ENCODE measurements at places on chromosomes 5 and 9.

DNA sequence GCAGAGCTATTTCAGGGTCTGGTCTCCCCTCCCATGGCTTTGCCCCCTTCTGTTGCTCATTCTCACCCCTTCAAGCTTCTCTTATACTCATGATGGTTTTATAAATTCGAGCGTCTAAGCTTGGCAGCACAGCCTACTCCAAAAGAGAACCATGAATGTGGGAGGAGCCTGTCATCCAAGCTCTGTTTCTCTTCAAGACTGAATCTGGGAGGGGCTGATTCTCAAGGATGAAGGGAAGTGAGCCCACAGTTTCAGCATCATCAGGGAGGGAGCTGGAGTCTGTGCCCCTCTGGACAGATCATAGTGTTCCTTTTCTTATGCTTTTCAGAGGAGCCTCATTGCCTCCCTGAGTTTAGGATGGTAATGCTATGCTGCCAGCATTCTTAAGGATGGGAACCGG lies 168.6 kb downstream of the CFAP90 start:
- DNase-seq: no peak

- no peak for DNase-seq
These were observed 6.7 kb upstream of the BRINP1 start for GRCh38 chr9:119375892-119376291.

GRCh38 chr9:87276851-87277261 lies 220.8 kb upstream of the DAPK1 start:
- DNase-seq: no peak

- no peak for DNase-seq
These were observed 11.0 kb downstream of the BSPRY start for GRCh38 chr9:113360242-113360842.

GRCh38 chr5:10874541-10874940 lies 113.5 kb upstream of the DAP start:
- no peak for DNase-seq

- DNase-seq: no peak
These were observed 251.7 kb downstream of the DENND1A start for GRCh38 chr9:123678038-123678877.

- no peak for DNase-seq
These were observed 69.8 kb upstream of the CNTLN start for GRCh38 chr9:17065062-17065461.

DNA sequence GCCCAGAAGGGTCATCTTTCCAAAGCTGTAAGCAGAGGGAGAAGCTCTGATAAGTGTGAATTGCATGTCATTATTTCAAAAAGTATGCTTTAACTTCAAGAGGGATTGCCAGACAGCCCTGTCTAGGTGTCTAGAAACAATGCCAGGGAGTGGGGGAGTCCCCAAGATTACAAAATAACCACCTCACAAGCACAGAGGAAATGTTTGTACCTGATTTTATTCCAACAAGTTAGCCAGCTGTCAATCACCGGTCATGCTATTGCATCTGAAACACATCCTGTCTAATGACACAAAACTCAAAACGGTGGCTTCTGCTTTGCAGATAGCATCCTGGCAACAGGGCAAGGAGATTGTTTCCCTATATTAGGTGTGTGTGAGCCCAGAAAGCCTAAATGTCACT lies 154.2 kb upstream of the WWC1 start:
- DNase-seq: no peak

GRCh38 chr5:172954751-172955159 lies 4.5 kb upstream of the RPL26L1 start:
- DNase-seq: no peak

- no peak for DNase-seq
These were observed 49.7 kb downstream of the SAR1B start for GRCh38 chr5:134582941-134583340.

- no peak for DNase-seq
These were observed 44.6 kb downstream of the PLPPR1 start for GRCh38 chr9:101073122-101073521.

DNA sequence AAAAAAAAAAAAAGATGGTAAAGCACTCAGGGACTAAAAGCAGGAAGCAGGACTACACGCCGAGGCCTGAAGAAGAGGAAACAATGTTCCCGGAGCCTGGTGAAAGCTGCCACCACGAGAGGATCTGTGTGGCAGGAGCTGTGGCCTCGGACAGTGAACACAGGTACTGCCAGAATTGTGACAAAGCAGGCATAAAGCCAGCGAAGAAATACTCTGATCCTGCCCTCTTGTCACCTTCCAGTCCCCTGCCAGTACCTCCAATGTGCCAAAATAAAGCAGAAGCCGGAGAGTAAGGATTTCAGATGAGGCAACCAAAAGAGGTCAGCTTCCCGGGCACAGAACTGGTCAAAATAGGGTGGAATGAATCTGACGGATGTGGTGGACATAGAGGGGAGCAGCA lies 211.5 kb upstream of the TARS1 start:
- DNase-seq: peak; percentile 31

DNA sequence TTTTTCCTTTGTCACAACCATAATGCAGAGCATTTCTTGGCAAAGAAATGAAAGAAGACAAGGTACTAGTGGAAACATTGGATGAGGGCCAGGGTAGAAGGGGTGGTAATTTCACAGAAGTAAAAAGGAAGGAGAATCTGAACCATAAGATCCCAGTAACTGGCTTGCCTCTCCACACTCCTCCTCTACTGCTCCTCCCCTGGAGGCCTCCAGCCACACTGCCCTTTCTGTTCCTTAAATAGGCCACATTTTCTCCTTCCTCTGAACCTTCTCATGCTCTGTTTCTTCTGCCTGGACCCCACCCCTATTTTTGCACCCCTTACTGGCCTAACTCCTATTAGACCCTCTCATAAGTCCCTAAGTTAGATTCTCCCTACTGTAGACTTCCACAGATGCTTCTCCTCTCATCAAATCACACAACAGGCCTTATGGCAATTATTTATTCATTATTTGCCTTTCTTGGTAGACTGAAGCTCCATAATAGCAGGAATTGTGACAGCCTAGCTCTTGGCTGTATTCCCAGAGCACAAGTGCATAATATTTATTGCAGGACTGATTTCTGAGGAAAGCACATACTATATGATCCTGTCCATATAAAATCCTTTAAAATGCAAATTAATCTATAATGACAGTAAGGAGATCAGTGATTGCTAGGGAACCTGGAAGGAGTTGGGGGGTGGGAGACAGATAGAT lies 31.3 kb upstream of the GRIA1 start:
- no peak for DNase-seq

DNA sequence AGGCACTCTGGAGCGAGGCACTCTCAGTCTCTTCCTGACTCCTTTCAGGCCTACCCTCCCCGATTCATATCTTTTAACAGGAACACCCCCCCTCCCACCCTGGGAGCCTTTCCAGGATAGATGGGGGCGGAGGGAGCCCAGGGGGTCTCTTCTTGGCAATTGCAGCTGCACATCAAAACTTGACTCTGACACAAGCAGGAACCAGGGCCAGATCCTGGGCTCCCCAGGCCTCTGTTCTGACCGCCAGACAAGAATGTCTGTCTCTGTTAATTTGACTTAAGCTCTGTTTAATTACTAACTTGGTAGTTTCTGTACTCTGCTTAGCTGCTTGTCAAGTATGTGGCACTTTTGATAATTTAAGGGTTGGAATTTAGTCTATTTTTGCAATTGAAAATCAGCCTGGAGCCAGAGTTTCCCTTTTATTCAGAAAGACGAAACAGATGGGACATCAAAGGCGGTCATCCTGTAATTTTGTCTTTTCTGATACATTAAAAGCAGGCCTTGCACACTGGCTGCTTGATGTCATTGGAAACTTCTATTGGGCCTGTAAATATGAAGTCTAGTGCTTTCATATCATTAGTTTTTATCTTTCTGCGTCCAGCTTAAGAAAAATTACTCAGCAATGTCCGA lies 43.3 kb downstream of the ACTL7B start:
- DNase-seq: no peak

- DNase-seq: no peak
These were observed 10.8 kb downstream of the SDHA start for GRCh38 chr5:228886-229285.

DNA sequence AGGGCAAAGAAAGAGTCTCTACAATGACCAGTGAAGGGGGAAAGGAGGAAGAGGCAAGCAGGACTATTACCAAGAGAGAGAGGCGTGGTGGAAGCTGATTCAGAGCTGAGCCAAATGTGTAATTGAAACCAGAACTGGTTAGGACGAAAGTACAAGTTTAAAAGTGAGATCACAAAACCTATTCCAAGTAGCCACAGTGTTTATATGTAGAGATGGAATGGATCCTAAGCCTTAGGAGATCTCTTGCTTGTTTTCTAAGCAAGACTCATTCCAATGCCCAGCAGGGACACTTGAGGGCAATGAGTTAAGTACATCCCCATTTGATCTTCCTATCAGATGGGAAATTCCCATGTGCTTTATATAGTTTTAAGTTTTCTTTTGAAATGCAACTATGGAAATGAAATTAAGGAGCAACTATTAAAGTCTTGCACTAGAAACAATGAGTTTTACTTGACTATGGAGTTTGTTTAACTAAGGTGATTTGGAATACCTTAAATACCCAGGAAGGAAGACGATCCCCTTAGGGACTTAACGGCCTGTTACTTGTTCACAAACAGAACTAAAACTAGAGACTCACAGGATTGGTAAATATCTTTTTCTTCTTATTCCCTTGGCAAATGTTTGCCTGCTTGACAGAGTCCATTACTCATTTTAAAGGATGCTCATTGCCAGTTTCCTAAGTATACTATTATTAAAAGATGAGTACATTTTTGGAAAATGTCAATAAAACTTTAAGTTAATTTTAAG lies 51.1 kb upstream of the SNX2 start:
- no peak for DNase-seq

GRCh38 chr5:136034492-136034891 lies 5.7 kb downstream of the TGFBI start:
- no peak for DNase-seq

GRCh38 chr5:10577371-10578292 lies 13.8 kb downstream of the ANKRD33B start:
- no peak for DNase-seq

DNA sequence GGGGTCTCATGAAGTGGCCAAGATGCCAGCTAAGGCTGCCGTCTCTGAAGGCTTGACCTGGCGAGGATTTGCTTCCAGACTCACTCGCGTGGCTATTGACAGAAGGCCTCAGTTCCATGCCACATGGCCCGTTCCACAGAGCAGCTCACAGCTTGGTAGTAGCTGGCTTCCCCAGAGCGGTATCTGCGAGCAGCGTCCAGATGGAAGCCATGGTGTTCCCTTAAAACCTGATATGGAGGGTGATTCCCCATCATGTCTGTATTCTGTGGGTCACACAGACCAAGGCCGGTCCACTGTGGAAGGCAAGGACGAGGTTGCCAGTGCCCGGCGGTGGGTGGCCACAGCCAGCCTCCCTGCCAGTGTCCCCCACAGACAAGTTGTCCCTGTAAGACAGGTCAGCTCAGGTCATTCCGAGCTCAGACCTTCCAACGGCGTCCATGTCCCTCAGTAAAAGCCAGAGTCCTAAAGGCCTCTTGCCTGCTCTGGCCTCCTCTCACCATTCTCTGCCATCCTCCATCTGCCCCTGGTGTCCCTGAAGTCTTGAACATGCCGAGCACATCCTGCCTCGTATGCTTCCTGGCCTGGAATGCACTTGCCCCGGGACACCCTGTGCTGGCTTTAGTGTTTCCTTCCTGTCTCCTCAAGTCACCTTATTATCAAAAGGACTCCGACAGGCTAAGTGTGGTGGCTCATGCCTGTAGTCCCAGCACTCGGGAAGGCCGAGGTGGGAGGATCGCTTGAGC lies 61.3 kb upstream of the LRRTM2 start:
- no peak for DNase-seq

GRCh38 chr5:77852514-77853352 lies 76.6 kb upstream of the TBCA start:
- DNase-seq: no peak

DNA sequence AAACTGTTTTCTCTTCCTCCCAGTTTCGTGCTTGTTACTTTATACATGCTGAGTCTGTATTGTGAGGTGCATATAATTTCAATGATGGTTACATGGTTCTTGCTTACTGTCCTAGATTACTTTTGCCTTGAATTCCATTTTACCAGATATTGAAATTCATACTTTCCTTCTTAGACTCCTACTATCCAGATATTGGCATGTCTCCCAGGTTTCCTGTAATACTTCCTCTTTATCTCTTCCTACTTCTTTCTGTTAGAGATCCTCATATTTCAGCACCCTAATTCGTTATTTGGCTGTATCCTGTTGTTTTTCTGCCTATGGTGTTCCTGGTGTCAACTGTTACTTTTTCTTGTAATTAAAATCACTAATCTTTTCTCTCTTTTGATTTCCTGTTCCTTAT lies 522.1 kb downstream of the CCDC171 start:
- no peak for DNase-seq

DNA sequence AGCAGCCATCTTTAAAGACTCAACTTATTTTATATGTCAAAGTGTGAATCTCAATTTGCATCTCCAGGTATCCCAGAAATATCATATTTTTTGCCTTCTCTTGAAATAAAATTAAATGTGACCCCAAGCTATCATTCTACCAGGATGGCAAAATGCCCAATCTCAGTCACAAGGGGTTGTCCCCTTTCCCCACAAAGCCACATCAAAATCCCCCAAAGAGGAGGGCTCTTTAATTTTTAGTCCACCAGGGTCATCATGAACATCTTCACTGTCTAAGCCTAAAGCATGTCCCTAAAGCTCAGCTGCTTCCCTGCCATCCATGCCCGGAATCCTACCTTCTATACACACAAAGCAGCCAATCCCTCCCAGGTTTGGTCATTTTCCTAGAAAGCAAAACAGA lies 670.5 kb upstream of the KLF4 start:
- DNase-seq: no peak

- DNase-seq: no peak
These were observed 142.4 kb downstream of the YIPF5 start for GRCh38 chr5:144028058-144028457.

DNA sequence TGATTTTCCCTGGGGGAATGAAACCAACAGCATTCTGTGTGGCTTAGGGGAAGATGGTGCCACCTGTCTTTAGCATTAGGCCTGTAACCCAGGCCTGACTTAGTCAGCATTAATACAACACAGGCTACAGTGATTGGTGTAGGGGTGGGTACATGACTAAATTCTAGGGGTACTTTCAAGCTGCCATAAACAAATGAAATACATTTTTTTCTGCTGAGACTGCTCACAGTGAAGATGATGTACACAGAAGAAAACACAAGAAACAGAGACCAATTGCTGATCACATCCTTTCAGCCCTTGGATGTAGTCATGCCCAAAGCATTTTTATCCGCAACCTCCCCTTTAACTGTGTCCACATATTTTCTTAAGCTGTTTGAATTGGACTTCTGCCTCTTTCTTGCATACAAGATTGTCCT lies 527.2 kb downstream of the KCTD16 start:
- DNase-seq: no peak

DNA sequence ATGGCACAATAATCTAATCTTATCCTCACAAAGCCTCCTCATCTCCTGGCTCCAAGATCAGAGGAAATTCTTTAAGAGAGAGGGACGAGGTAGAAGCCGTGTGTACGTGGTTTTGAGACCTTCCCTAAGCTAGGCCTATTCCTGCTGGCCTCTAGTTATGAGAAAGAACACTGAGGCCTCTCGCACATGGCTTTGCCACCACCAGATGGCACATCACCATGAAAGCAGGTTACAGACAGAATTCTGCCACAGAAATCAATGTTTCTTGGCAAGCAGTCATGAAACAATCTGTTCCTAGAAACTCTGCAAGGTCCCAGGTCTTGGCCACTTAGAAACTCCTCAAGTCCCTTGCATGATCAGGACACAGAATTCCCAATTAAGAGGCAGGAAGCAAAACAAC lies 268.2 kb upstream of the TAS2R1 start:
- no peak for DNase-seq
